ENCODE measurements at places on chromosomes 2 and 18.

DNA sequence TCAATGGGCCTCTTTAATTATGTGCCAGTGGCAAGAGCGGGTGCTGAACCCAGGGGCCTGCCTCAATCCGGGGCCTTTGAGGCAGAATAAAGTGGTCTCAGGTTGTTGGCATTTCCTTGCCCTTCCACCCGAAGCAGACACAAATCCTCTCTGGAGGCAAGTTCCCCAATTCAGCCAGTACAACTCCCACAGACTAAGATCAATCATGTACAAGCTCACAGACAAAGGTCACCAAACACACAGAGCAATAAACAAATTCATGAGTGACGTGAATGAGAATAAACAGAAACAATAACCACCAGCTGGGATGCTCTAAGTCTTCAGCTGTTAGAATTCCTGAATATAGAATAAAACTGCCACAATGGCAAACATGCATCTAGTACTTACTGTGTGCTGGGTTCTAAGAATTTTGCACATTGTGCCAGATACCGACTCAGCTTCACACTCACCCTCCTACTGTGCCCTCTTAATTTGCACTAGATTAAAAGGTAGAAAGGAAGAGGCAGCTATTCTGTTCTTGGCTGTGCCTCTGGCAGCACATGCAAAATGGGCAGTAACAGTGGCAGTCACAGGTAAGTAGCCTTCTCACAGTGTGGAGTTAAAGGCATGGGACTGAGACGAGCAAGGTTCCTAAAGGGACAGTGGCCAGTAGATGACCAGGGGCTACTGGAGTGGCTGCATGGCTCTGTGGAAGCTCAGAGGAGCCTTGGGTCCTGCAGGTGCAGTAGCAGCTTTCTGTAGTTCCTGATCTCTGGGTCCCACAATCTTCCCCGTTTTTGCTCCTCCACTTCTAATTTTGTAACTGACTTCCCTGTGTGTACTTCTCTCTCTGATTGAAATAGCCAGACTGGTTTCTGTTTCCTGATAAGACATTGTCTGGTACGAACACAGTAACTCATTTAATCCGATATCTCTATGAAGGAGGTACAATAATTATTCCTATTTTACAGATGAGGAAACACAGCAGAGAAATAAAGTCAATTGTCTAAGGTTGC is 34.6 kb upstream of the IL1B start:
- no peak for DNase-seq

- no peak for DNase-seq
Observed at GRCh38 chr2:141001750-141002149, 1129.1 kb downstream of the LRP1B start.

GRCh38 chr18:50313031-50313607 is 25.6 kb upstream of the CXXC1 start:
- no peak for DNase-seq

GRCh38 chr2:108139521-108139920 is 100.2 kb upstream of the SULT1C3 start:
- DNase-seq: no peak

DNA sequence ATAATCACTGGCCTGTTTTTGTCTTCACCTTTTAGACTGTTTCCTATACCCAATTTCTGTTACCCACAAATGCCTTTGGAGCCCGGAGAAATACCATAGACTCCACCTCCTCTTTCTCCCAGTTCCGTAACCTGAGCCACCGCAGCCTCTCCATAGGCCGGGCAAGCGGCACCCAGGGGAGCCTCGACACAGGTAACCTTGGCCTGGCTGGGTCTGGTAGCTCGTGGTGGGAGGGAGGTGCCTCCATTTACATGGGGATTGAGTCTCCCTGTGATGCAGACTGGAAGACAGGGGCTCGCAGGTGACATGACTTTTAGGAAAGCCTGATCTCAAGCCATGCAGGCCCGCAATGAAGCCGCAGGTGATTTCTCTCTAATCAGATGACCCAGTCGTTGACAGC is 100.6 kb downstream of the CABLES1 start:
- no peak for DNase-seq

- no peak for DNase-seq
Observed at GRCh38 chr18:11437046-11437445, 172.3 kb upstream of the SLC35G4 start.

- no peak for DNase-seq
Observed at GRCh38 chr18:48351216-48352050, 57.8 kb downstream of the ZBTB7C start.
